Endothelial cell (in vitro differentiated cells): ENCODE measurements at places on chromosomes 6 and 20. TPM values are rescaled to one million over a fixed set of nuclear protein-coding genes. Genes with fewer than 3 reads are reported as not detected.

GRCh38 chr20:19770375-19770774 lies 12.3 kb downstream of the RIN2 start:
- H3K4me3 ChIP-seq: no peak overlapping the region
- DNase-seq: no peak
- H3K27me3 ChIP-seq: peaks cover 4% of the 10 kb centered on the region
- H3K36me3 ChIP-seq: peaks cover 5% of the 10 kb centered on the region
- H3K4me1 ChIP-seq: peaks cover 27% of the 10 kb centered on the region

- no peaks in the 10 kb centered on the region for H3K36me3 ChIP-seq
- no peaks in the 10 kb centered on the region for H3K27me3 ChIP-seq
- no peak overlapping the region for H3K4me3 ChIP-seq
- no peak overlapping the region for H3K27ac ChIP-seq
- no peak for DNase-seq
Measured at GRCh38 chr6:131683479-131683878, 17.7 kb downstream of the OR2A4 start.

GRCh38 chr20:25399037-25399430 lies 8.4 kb upstream of the ABHD12 start:
- H3K4me1 ChIP-seq: no peaks in the 10 kb centered on the region
- H3K36me3 ChIP-seq: peaks cover 5% of the 10 kb centered on the region
- H3K27me3 ChIP-seq: no peaks in the 10 kb centered on the region
- DNase-seq: peak; percentile 50

GRCh38 chr6:88992741-88993552 lies 29.5 kb upstream of the RNGTT start:
- no peak overlapping the region for H3K4me3 ChIP-seq
- DNase-seq: no peak
- H3K27ac ChIP-seq: no peak overlapping the region

- peak; percentile 74 for DNase-seq
- no peak overlapping the region for H3K27ac ChIP-seq
- H3K4me3 ChIP-seq: no peak overlapping the region
- peaks cover 3% of the 10 kb centered on the region for H3K4me1 ChIP-seq
- H3K36me3 ChIP-seq: no peaks in the 10 kb centered on the region
- H3K27me3 ChIP-seq: no peaks in the 10 kb centered on the region
Measured at GRCh38 chr20:57061051-57061900, 205.2 kb downstream of the BMP7 start.

GRCh38 chr6:6711832-6712448 lies 123.4 kb downstream of the LY86 start:
- H3K4me3 ChIP-seq: no peak overlapping the region
- peaks cover 7% of the 10 kb centered on the region for H3K27me3 ChIP-seq
- peaks cover 12% of the 10 kb centered on the region for H3K4me1 ChIP-seq
- H3K36me3 ChIP-seq: no peaks in the 10 kb centered on the region

DNA sequence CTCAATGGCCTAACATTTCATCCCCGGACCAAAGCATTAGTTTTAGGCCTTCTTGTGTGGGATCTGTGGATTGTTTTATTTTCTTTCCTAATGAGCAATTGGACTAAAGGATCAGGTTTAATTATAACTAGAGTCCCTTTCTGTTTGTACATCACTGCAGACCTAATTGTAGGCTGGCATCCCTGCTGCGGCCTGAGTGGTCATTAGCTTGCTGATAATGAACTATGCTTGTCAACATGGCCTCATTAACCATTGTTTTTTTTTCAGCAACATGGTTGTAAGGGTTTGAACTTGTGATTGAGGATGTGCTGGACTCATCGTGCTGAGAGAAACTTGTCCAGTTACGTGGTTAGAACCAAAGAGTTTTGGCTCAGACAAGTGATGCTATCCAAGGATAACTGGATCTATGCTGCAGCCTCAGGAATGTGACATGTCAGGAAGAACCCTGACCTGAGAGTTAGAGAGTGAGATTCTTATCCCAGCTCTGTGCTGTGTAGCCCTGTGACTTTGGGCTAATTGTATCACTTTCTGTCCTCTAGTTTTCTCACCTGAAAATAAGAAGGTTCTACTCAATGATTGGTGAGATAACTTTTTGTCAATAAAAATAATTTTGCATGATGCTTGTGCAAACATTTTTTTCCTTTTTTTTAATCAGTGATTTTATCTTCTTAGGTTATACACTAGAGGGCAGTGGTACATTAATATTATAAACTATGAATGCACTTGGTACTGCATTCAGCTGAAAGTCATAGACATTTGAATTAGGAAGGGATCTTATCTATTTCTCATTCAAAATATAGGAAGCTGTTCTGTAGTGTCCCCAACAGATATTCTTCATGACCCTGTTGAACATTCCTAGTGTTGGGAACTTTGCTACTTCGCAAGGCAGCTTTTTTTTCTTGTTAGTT lies 140.9 kb downstream of the RNF144B start:
- H3K36me3 ChIP-seq: no peaks in the 10 kb centered on the region
- DNase-seq: no peak
- H3K27me3 ChIP-seq: no peaks in the 10 kb centered on the region
- no peak overlapping the region for H3K4me3 ChIP-seq
- H3K27ac ChIP-seq: no peak overlapping the region

- no peak overlapping the region for H3K27ac ChIP-seq
- no peak for DNase-seq
- no peaks in the 10 kb centered on the region for H3K4me1 ChIP-seq
- H3K4me3 ChIP-seq: no peak overlapping the region
Measured at GRCh38 chr20:16462711-16463110, 110.5 kb downstream of the KIF16B start.

GRCh38 chr20:51886341-51886740 lies 84.0 kb upstream of the SALL4 start:
- H3K27me3 ChIP-seq: no peaks in the 10 kb centered on the region
- no peak for DNase-seq
- H3K4me3 ChIP-seq: no peak overlapping the region

DNA sequence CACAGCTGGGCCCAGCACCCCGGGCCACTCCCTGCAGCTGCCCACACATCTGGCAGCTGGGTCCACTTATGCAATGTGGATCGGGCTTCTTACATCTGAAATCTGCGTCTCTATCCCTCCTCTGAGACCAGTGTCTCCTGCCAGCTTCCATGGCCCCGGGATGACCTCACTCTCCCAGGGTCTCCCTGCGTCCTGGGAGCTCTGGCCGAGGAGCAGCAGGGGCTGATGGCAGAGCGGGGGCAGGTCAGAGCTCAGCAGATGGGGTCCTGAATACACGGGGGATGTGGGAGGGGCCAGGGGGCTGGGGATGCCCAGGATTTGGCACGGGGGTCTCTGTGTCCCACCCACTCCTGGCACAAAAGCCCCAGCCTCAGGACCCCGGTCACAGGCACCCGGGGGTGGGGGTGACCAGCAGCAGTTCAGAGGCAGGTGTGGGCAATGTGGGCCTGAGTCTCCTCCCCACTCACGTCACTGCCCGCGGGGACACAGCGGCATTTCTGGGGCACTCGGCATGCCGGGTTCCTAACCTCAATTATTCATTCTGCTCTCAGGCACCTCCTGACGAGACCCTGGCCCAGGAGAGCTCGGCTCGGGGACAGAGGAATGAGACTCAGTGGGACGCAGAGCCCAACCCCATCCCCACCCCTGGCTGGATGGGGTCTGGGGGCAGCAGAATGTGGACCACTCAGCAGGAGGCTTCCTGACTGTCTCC lies 16.4 kb downstream of the CHRNA4 start:
- peaks cover 11% of the 10 kb centered on the region for H3K4me1 ChIP-seq
- H3K4me3 ChIP-seq: no peak overlapping the region
- H3K36me3 ChIP-seq: peaks cover 16% of the 10 kb centered on the region
- peaks cover 2% of the 10 kb centered on the region for H3K27me3 ChIP-seq
- no peak overlapping the region for H3K27ac ChIP-seq
- DNase-seq: no peak

- no peaks in the 10 kb centered on the region for H3K36me3 ChIP-seq
- no peak overlapping the region for H3K4me3 ChIP-seq
- no peak overlapping the region for H3K27ac ChIP-seq
- peaks cover 3% of the 10 kb centered on the region for H3K4me1 ChIP-seq
- peaks cover 1% of the 10 kb centered on the region for H3K27me3 ChIP-seq
Measured at GRCh38 chr6:112806163-112806865, 459.2 kb downstream of the RFPL4B start.

GRCh38 chr6:104326173-104327001 lies 533.3 kb downstream of the HACE1 start:
- no peaks in the 10 kb centered on the region for H3K27me3 ChIP-seq
- no peak overlapping the region for H3K4me3 ChIP-seq
- no peaks in the 10 kb centered on the region for H3K4me1 ChIP-seq
- H3K36me3 ChIP-seq: no peaks in the 10 kb centered on the region
- DNase-seq: no peak

GRCh38 chr20:23135449-23136420 lies 49.6 kb upstream of the CD93 start:
- H3K27me3 ChIP-seq: peaks cover 3% of the 10 kb centered on the region
- no peak overlapping the region for H3K27ac ChIP-seq
- H3K4me1 ChIP-seq: peaks cover 47% of the 10 kb centered on the region

GRCh38 chr6:98469141-98469540 lies 365.2 kb upstream of the POU3F2 start:
- H3K4me3 ChIP-seq: no peak overlapping the region
- H3K4me1 ChIP-seq: no peaks in the 10 kb centered on the region
- no peak overlapping the region for H3K27ac ChIP-seq
- no peak for DNase-seq
- H3K36me3 ChIP-seq: no peaks in the 10 kb centered on the region
- H3K27me3 ChIP-seq: no peaks in the 10 kb centered on the region

DNA sequence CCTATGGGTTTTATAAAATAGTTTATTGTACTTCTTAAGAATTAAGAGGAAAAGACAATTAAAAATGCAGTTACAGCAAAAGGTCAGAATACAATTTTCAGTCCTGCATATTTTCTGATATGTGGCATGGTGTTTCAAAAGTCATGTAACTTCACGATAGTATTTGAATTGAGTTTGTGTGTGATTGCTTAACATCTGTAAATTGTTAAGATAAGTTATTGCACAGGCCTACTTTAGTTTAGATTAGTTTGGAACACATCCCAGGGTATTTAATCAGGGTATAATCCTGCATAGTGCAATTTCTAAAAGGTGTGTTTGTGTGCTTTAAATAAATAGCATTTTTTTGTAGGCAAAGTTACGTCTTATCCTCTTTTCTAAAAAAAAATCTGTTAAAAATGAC lies 289.6 kb downstream of the RIMS1 start:
- no peaks in the 10 kb centered on the region for H3K36me3 ChIP-seq
- no peak overlapping the region for H3K4me3 ChIP-seq

DNA sequence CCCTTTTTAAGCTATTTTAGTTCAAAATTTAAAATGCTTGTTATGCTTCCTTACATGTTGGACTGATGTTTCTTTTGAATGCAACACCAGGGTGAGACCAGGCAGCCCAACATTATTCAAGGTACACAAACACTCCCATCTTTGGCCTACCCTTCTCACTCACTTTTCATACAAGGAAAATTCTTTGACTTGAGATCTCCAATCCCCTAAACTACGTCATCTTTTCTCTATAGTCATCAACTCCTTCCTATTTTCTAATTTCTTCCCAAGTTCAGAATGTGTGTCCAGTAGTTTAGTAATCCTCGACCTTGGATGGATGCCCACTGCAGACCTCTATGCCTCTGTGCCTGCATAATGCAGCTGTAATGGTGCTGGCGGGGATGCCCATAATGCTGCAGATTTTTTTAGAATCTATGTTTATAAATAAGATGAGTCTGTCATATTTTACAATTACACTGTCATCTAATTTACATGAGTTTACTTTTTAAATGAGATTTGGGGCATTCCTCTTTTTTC lies 108.7 kb downstream of the ID4 start:
- no peak overlapping the region for H3K27ac ChIP-seq
- H3K4me1 ChIP-seq: no peaks in the 10 kb centered on the region
- H3K36me3 ChIP-seq: no peaks in the 10 kb centered on the region
- peaks cover 2% of the 10 kb centered on the region for H3K27me3 ChIP-seq
- no peak for DNase-seq

DNA sequence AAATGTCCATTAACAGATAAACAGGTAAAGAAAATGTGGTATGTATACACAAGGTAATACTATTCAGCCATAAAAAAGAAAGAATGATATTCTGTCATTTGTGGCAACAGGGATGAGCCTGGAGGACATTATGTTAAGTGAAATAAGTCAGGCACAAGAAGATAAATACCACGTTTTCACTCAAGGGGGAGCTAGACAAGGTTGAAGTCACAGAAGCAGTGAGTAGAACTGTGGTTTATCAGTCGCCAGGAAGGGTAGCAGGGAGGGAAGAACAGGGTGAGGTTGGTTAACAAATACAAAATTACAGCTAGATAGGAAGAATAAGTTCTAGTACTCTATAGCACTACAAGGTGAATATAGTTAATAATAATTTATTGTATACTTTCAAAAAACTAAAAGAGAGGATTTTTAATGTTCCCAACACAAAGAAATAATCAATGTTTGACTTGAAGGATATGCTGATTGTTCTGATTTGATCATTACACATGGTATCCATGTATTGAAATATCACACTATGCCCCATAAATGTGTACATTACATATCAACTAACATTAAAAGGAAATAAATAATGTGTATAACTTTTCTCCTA lies 21.1 kb downstream of the RTN4IP1 start:
- no peaks in the 10 kb centered on the region for H3K36me3 ChIP-seq
- H3K27ac ChIP-seq: no peak overlapping the region
- no peaks in the 10 kb centered on the region for H3K27me3 ChIP-seq
- no peak overlapping the region for H3K4me3 ChIP-seq
- DNase-seq: peak; percentile 51

DNA sequence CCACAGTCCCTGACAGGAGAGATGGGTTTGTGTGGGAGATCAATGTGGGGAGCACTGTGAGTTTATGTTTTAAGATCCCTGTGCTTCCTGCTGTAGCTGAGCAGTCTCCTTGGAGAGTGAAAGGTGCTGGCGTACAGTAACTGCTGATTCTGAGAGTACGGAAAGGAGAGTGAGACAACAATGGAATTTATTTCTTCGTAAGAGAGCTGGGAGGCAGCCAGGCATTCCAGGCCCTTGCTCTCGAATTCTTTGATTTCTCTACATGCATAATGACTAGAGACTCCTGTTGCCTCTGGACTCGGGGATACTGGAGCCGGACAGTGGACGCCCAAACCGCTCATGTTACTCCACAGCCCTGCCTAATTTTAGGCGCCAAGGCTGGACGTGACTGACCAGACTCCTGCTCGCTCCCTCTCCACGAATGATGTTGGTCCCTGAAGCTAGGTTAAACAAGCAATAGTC lies 131.0 kb upstream of the PHACTR1 start:
- H3K27me3 ChIP-seq: no peaks in the 10 kb centered on the region
- H3K36me3 ChIP-seq: no peaks in the 10 kb centered on the region
- peaks cover 44% of the 10 kb centered on the region for H3K4me1 ChIP-seq
- no peak for DNase-seq
- peak overlapping the region; percentile 100 for H3K27ac ChIP-seq
- peak overlapping the region; percentile 45 for H3K4me3 ChIP-seq

GRCh38 chr6:13522656-13523055 lies 35.3 kb upstream of the GFOD1 start:
- H3K36me3 ChIP-seq: peaks cover 4% of the 10 kb centered on the region
- no peak for DNase-seq
- H3K4me3 ChIP-seq: no peak overlapping the region

Gene SAMD5
- 4.7 TPM for total RNA-seq

Gene LHFPL5
- total RNA-seq: not detected

Gene ZBP1
- not detected for total RNA-seq

Gene EGFL8
- 37.4 TPM for total RNA-seq

Gene PACSIN1
- total RNA-seq: 0.08 TPM

Gene CAPN11
- total RNA-seq: 2.3 TPM

Gene BCAS4
- 7.6 TPM for total RNA-seq
